ENCODE measurements at places on chromosomes 1 and 21. TPM values are rescaled to one million over a fixed set of nuclear protein-coding genes. Genes with fewer than 3 reads are reported as not detected.

LRRC39 gene
- total RNA-seq, result 0.53 TPM

FMO1 gene
- total RNA-seq, result not detected

WLS gene
- total RNA-seq, result 34.1 TPM

SLC16A4 gene
- 34.2 TPM for total RNA-seq

DCDC2B gene
- total RNA-seq, result not detected

FAM163A gene
- not detected for total RNA-seq

ANKRD35 gene
- 3.7 TPM for total RNA-seq

GJA5 gene
- 0.13 TPM for total RNA-seq

HSD11B1 gene
- total RNA-seq, result 4.1 TPM

TMEM81 gene
- 1.6 TPM for total RNA-seq

RIIAD1 gene
- total RNA-seq, result not detected

MXRA8 gene
- total RNA-seq, result 5.0 TPM

PLA2G2D gene
- not detected for total RNA-seq

CCDC181 gene
- not detected for total RNA-seq

HRNR gene
- total RNA-seq, result under 0.01 TPM

CELA3B gene
- not detected for total RNA-seq

KMO gene
- not detected for total RNA-seq

GPR161 gene
- total RNA-seq, result 7.4 TPM

NFASC gene
- 0.53 TPM for total RNA-seq

PEAR1 gene
- total RNA-seq, result 1.8 TPM

KCNJ6 gene
- total RNA-seq, result not detected

All from bronchial epithelial cell (primary cell).